ENCODE measurements at places on chromosomes 4 and X. TPM values are rescaled to one million over a fixed set of nuclear protein-coding genes. Genes with fewer than 3 reads are reported as not detected.

GSPT2 gene
- 17.2 TPM for polyA plus RNA-seq

- no peak for DNase-seq
Measured at GRCh38 chr4:152926959-152927358, 9.2 kb upstream of the FHDC1 start.

DNA sequence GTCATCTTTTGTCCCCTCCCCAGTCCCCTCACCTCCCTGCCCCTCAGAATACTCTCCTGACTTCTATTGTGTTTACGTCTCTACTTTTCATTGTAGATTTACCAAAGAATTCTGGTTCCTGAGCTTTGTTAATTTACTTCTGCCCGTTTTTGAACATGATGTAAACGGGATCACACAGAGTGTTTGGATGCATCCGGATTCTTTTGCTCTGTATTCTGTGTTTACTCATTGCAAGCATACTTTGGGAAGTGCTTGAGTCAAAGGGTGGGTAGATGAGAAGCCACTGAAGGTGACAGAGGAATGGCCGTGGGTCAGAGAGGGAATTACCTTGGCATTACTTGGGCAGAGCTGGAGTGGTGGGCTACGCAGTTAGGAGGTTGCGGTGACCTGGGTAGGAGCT, 18.0 kb downstream of the CLCN4 start:
- DNase-seq = no peak

DNA sequence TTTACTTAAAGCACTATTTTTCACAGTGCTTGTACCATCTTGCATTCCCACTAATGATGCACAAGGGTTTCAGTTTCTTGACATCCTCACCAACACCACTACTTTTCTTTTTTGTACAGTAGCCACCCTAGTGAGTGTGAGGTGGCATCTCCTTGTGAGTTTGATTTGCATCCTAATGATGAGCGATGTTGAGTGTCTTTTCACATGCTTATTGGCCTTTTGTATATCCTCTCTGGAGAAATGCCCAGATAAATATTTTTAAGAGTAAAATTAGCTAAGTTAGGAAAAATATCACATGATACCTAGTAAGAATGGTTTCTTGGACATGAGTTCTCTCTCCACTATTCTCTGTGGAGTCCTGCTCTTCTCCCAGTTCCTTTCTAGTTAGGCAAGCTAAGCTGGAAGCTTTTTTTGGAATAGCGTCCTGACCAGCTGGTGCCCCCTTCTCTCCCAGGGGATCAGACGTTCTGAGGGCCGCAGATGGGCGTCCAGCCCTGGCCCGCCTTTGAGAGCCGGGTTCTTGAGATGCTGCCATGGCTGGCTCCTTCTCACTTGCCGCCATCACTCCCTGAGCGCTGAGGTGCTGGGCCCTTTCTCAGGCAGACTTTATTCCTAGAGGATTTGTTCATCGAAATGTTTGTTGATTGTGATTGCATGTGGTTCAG, 132.1 kb downstream of the ARHGAP10 start:
- no peak for DNase-seq

DNA sequence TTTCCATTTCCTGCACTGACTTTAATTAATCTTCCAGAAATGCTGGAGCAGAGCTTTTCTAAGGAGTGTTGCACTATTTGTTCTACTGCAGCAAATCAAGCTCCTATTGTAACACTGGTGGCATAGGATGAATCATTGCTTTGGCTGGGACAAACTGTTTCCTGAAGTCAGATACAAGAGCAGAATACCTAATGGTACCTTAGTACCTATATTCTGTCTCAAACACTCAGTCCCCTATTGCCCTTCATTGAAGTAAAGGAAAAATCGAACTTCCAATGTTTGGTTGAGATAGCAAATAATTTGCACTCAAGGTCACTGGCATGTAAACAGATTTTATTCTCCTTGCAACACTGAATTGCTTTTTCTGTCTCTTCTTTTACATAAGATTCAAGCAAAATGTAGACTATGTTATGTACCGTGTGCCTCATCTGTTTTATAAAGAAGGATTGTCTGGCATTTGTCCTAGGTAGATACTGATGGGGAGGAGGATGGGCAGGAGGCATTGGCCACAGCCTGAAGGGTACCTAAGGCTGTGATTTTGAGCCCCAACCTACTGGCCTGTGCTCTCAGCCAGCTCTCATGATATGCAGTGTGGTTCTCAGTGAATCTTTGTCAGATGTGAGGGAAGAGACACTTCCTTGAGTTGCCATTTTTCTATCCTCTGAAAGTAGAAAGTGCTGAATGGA, 141.6 kb downstream of the AASDH start:
- no peak for DNase-seq

ARHGEF6 gene
- polyA plus RNA-seq = 17.3 TPM

- DNase-seq = no peak
Measured at GRCh38 chr4:136680761-136681160, 851.5 kb downstream of the PCDH18 start.

DNA sequence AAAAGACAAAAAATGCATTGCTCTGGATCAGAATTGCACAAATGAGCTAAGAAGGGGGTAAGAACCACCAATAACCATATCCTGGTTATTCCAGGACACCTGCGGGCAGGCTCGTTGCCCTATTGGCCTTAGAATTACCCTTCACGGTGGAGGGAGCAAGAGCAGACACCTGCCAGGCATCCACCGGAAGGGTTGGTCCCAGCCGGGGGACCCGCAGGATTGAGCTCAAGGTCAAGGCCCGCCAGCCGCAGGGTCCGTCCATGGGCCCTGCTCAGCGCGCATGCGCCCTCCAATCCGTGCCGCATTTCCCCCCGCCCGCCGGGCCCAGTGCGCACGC, 575 bp downstream of the SLC25A6 start:
- no peak for DNase-seq

Measured in left lung (tissue), 14 donors.